Activated CD4-positive, alpha-beta memory T cell treated with anti-CD3 and anti-CD28 coated beads for 36 hours (primary cell): ENCODE measurements at places on chromosomes 6 and 20. TPM values are rescaled to one million over a fixed set of nuclear protein-coding genes. Genes with fewer than 3 reads are reported as not detected.

- DNase-seq: no peak
Observed at GRCh38 chr6:79071547-79071946, 6.5 kb downstream of the PHIP start.

GRCh38 chr20:53752583-53752970 is 158.9 kb upstream of the ZNF217 start:
- no peak for DNase-seq

DNA sequence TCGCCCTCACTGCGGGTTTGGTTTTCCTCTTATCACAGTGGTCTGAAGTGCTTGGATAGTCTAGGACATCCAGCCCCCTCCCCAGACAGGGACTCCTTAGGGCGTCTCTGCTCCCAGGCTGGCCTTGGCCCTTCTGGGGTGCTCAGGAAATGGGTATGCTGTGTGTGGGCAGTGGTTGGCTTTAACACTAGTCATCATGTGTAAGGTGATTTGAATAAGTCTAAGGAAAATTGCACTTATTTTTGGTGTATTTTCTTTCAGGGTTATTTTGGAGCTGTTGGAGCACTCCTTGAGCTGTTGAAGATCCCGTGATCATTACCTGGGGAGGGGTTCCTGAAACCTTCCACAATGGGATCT is 33.8 kb downstream of the PANK2 start:
- no peak for DNase-seq

DNA sequence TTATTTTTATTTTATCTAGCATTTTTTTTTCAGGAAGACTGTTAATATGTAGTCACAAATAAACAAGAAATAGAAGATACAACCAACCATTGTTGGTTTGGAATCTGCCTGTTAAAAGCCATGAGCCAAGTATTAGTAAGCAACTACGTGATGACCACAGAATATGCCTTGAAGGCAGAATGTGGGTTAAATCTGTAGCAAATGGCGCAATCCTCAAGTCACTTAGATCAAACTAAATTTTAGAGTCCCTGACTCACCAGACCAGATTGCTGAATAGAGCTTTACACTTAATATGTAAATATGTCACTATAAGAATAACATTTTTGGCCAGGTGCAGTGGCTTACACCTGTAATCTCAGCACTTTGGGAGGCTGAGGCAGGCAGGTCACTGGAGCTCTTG is 800.1 kb upstream of the CITED2 start:
- DNase-seq: no peak

DNA sequence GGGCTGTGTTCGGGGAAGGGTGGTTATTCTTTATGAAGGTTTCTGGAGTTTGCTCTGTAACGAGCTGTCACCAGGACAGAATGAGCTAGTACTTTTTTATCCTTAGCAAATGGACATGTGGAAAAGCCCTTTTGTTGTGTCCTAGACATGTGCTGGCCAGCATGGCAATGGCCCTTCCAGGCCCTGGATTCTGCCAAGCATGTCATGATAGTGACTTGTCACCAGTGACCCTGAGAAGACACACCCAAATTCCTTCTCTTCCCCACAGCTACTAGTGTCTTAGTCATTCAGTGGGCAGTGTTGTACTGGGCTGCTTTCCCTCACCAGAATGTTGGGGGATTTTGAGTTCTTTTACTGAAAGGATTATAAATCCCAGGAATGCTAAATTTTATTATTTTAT is 74.0 kb upstream of the XRN2 start:
- no peak for DNase-seq

NRM gene
- 32.7 TPM for total RNA-seq

C6orf15 gene
- total RNA-seq: not detected

GJA1 gene
- not detected for total RNA-seq

C20orf141 gene
- total RNA-seq: not detected
